ENCODE measurements at places on chromosomes 13 and 19.

GRCh38 chr13:100112186-100112838, 23.4 kb downstream of the PCCA start:
- DNase-seq, result no peak

GRCh38 chr19:12782424-12783290, 7.3 kb upstream of the HOOK2 start:
- peak; percentile 84 for DNase-seq

- DNase-seq, result peak; percentile 83
Measured at GRCh38 chr13:110108348-110109139, 198.4 kb downstream of the COL4A1 start.

GRCh38 chr19:1016647-1017114, 4.2 kb downstream of the TMEM259 start:
- DNase-seq, result no peak

DNA sequence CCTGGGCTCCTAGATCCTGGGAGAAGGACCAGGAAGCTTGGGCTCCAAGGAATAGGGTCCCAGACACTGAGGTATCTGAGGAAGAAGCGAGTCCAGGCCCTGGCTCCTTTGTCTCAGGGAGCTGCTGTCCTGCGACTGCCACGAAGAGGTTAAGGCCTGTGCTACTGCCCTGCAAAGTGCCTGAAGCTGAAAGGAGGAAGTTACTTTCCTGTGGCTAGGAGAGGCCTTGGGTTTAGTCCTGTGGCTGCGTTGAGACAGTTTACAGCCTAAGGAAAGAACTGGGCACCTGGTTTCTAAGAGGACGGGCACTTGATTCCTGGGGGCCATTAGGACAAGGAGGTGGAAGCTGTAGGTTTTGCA, 2.8 kb downstream of the MYADM start:
- peak; percentile 28 for DNase-seq

- DNase-seq, result peak; percentile 76
Measured at GRCh38 chr13:48580185-48580803, 47.4 kb upstream of the RCBTB2 start.

DNA sequence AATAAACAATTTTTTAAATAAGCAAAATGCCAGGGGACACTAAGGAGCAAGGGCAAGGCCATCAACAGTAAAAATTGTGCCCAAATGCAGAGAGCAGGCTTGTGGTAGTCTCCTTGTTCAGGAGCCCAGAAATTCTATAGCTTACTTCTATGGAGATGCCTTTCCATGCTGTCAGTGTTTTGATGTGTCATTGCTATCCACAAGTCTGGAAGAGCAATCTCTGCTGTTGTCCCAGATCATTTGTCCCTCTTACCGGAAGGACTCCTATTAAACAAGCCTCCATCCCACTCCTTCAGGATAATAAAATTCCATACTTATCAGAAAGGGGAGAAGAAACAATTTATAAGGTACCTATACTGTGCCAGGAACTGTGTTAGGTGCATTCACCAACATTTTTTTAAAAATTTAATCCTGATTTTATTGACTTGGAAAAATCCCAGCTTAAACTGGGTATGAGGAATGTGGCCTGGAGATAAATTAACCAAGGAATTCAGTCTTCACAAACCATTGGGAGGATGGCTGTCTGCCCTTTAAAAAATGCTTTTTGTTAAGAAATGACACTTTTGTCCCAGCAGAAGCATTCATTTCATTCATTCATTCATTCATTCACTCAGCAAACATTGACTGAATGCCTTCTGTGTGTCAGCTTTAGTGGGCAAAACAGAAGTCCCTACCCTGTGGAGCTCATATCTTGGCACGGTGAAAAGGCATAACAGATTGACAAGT, 26.8 kb upstream of the CYSLTR2 start:
- no peak for DNase-seq

DNA sequence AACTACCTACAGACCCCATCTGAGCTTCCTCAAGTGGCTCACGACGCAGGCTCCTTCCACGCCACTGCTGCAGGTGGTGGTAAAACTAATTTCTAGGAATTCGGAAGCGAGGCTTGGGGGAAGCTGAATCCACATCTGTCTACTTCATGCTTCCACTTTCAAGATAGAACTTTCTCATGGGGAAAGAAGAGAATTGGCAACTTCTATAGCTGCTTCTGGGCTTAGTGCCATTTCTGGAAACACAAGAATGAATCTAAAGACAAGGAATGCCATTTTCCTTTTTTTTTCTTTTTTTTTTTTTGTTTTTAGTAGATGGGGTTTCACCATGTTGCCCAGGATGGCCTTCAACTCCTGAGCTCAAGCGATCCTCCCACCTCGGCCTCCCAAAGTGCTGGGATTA, 2.8 kb upstream of the NLRP12 start:
- DNase-seq, result no peak

- DNase-seq, result no peak
Measured at GRCh38 chr19:2394054-2394441, 33.3 kb downstream of the TIMM13 start.

DNA sequence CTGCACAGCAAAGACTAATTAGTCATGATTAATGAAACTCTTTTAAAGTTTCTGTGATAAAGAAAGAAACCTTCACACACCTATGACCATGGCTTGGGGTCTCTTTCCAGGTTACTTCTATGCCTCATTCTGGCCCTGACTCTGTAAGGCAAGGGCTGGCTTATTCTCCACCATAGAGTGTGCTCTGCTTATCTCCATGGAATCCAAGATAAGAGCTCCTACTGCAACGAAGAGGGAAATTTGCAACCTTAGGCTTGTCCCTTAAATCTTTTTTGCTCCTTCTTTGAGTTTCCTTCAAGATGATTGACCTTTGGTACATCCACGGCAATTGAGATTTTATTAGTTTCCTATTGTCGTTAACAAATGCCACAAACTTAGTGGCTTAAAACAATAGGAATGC, 239.9 kb downstream of the SPRY2 start:
- DNase-seq, result no peak

GRCh38 chr13:112014857-112015256, 52.1 kb upstream of the SOX1 start:
- no peak for DNase-seq

DNA sequence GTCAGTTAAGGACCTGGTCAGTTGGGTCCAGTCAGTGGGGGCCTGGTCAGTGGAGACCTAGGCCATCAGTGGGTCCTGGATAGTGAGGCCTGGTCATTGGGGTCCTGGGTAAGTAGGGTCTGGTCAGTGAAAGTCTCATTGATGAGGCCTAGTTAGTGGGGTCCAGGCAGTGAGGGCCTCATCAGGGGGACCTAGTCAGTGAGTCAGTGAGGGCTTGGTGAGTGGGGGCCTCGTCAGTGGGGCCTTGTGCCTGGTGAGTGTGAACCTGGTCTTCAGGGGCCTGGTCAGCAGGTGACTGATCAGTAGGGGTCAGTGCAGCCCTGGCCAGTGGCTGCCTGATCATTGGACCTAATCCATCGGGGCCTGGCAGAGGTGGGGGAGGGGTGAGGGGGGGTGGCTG, 42.6 kb upstream of the TPM4 start:
- no peak for DNase-seq

DNA sequence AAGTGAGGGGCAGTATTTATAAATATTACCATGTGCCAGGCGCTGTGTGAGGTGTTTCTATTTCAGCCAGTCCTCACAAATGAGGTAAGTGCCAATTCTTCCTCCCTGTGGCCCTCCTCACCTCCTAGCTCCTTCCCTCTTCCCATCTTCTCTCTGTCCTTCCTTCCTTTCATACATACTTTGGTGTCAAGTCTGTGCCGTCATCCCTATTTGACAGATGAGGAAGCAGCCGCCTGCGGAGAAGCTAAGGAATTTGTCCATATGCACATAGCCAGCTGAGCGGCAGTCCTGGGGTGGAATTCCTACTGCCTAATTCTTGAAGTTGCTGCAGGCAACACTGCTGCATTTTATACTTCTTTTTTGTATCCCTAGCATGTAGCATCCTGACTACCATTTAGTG, 150.8 kb downstream of the B3GLCT start:
- DNase-seq, result no peak

DNA sequence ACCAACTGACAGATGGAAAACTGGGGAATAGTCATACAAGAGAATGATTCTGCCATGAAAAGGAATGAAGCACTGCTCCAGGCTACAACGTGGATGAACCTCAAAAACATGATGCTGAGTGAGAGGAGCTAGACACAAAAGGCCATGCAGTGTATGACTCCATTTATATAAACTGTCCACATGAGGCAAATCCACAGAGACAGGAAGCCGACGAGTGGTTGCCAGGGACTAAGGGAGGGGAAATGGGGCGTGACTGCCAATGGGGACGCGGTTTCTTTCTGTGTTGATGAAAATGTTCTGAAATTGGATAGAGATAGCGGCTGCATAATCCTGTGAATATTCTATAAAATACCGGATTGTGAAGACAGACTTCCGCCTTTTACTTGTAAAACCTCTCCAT, 10.2 kb downstream of the SMIM7 start:
- DNase-seq, result no peak

DNA sequence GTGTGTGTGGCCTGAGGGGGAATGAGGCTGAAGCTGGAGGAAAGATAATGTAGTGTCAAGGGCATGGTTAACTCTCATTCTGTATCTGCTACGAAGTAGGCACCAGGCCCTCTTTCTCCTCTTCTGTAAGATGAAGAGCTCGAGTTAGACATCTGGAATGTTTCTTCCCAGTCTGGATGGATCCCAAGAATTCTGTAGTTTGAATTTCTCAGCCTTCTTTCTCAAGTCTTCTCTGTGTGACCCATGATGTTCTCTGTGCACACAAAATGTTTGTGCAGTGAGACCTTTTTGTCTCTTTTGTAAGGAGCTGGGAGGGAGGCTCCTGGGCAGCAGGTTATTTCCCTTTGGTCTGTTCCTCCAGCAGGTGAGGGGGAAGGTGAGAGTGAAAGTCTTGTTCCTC, 13.7 kb downstream of the FGF9 start:
- DNase-seq, result no peak

DNA sequence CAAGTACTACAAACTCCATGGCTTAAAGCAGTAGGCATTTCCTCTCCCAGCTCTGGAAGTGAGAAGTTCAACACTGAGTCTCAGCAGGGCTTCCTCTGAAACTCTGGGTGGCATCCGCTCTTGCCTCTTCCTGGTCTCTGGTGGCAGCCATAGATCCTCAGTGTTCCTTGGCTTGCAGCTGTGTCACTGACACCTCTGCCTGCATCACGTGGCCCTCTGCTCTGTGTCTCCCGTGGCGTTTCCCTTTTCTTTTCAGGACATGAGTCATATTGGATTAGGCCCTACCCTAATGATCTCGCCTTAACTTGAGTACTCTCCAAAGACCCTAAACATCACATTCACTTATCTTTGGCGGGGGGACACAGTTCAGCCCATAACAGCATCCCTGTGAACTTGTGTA, 466.7 kb downstream of the MYO16 start:
- DNase-seq, result no peak

DNA sequence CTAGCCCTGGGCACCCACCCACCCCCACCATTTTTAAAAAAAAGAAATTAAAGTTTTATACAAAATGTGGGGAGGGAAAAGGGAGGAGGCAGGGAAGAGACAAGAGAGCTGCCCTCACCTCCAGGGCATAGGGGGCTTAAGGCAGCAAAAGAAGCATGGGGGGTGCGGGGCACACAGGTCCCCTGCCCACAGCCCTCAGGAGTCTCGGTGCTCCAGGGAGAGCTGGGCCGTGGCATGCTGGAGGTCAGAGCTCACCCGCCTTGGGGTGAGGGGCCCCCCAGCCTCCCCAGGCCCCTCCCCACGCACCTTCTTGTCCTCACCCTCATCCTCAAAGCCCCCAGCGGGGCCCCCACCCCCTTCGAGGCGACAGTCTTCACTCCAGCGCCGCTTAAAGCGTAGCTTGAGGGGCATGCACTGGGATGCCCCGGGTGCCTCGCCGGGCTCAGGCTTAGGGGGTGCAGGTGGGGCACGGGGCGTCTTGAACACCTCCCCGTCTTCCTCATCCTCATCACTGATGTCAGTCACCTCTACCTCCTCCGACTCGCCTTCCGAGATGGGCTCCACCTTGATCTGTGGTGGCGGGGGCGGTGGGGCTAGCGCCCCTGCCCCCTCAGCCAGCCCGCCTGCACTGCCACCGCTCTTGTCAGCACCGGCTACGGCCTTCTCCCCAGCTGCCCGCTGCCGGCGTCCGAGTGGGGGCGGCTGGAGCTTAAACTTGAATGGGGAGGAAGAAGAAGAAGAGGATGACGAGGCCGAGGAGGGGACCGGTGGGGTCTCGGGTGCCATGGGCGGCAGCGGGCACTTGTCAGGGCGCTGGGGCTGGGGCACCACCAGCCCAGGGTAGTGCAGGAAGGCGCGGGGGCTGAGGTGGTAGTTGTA, 6.1 kb upstream of the GSK3A start:
- DNase-seq, result no peak

GRCh38 chr19:23054456-23054855, 51.5 kb upstream of the ZNF728 start:
- DNase-seq, result no peak

- DNase-seq, result no peak
Measured at GRCh38 chr13:86741762-86742285, 929.3 kb upstream of the SLITRK5 start.

- peak; percentile 80 for DNase-seq
Measured at GRCh38 chr13:44969551-44970484, 19.5 kb downstream of the NUFIP1 start.

- no peak for DNase-seq
Measured at GRCh38 chr13:103246581-103247200, 180.5 kb upstream of the SLC10A2 start.
